ENCODE measurements at places on chromosomes 7 and 10.

DNA sequence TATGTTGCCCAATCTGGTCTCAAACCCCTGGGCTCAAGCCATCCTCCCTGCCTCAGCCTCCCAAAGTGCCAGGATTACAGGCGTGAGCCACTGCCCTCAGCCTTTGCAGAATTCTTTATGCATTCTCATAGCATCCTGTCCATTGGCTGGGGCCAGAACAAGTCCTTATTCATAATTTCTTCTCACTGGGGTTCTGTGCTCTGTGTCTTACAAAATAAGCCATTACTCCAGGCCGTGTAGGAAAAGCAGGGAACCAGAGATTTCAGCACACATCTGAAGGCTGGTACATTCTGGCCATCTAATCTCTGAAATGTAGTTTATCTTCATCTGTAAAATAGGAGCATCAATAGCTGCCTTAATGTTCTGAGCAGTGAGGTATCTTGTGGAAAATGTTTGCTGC is 10.3 kb upstream of the OCM start:
- DNase-seq: no peak

DNA sequence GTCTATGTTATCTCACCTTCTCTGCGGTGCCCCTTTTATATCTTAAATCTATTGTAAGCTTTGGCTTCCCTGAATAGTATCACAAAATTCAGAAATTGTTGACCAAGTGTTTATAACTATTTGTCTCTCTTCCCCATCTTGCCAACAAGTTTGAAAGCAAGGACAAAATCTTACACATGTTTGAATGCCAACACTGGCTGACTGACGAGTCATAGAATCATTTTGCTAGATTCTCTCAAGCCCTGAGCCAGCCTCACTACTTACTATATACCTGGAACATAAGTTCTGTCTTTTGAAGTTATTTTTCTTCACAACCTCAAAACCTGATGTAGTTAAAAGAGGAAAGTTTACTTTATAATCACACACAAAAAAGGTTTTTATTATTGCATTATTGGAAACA is 700.7 kb downstream of the PHTF2 start:
- no peak for DNase-seq

GRCh38 chr10:77944519-77944918 is 18.0 kb upstream of the DLG5 start:
- DNase-seq: no peak

DNA sequence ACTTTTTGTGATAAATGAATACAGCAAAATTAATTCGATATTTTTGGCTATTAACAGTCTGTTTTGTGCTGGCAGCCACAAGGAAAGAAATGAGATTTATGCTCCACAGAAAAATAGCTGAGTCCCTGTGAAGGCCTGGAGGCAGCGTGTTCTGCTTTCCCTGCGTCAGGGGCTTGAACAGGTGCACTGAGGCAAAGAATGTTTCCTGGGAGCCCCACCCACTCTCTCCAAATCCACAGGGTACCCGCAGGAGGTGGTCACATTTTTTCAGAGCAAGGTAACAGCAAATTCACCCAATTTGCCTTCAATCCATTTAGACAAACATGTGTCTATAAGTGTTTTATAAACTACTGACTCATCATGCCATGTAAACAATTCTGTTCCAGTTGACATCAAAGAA is 308.1 kb downstream of the TCERG1L start:
- peak; percentile 20 for DNase-seq

DNA sequence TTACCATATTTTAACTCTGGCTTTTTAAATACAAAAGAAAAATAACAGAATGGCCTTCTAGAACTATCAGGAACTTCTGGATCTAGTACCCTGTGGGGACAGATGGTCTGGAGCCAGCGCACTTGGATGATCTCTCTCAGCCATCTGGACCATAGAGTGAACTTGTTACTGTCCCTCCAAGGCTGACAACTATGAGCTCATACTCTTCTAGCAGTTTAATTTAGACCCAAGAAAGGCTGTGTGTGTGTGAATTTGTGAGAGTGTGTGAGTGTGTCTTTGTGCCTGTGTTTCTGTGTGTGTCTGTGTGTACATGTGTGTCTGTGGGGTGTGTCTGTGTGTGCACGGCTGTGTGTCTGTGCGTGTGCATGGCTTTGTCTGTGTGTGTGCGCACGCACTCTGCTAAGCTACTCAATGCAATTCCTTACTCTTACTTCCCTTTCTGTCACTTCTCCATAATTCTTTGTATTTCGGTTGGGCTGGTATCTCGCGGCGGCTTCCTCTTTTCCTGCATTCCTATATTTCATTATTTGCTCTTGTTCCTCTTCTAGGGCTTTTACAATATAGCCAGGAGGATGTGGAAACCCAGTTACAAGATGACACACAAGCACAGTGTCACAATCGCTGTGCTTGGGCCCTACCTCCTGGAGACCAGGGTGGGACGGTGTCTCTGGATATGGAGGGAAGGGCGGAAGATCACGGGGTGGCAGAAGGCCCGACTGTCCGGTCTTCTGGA is 51.9 kb downstream of the IKZF1 start:
- no peak for DNase-seq

DNA sequence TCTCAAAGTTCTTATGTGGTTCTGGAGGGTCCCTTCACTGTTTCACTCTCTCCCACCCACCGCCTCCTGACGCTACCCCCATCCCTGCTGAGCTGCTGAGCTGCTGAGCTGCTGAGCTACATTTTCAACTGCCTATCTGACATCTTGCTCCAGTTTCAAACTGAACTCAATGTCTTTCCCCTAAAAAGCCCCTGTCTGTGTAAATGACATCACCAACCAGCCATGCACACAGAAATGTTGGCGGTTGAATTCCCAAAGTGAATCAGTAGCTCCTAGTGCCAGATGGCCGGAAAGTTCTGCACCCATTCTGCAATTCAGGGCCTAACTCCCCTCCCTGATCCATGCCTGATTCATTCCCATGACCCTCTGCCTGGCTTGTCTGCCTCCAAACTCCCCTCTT is 71.2 kb downstream of the WNT2 start:
- no peak for DNase-seq

GRCh38 chr7:120856198-120856597 is 1.7 kb downstream of the TSPAN12 start:
- no peak for DNase-seq

- no peak for DNase-seq
These were observed 1.6 kb upstream of the ADARB2 start for GRCh38 chr10:1738950-1739349.

DNA sequence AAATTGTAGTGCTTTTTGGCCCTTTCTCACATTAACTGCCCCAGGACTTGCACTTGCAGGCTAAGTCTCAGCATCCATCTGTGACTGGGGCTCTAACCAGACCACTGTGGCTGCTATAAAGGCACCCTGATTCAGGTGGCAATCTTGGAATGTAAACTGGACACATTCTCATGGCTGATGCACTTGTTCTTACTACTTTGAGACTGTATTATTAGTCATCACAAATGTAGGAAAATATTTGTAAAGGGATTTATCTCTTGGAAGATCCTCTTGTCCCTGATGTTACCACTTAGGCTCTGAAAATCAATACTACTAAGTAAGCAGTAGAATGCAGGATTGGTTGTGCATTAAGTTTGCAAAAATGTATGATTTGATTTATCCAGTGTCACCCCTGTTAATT is 25.0 kb downstream of the PDE1C start:
- DNase-seq: no peak

- peak; percentile 34 for DNase-seq
These were observed 135.8 kb downstream of the ARID5B start for GRCh38 chr10:62037166-62037831.

GRCh38 chr10:86545101-86545500 is 23.5 kb upstream of the WAPL start:
- DNase-seq: peak; percentile 37

- DNase-seq: no peak
These were observed 37.2 kb downstream of the PDE1C start for GRCh38 chr7:32033006-32033405.

GRCh38 chr7:81260152-81260551 is 341.3 kb upstream of the SEMA3C start:
- no peak for DNase-seq

DNA sequence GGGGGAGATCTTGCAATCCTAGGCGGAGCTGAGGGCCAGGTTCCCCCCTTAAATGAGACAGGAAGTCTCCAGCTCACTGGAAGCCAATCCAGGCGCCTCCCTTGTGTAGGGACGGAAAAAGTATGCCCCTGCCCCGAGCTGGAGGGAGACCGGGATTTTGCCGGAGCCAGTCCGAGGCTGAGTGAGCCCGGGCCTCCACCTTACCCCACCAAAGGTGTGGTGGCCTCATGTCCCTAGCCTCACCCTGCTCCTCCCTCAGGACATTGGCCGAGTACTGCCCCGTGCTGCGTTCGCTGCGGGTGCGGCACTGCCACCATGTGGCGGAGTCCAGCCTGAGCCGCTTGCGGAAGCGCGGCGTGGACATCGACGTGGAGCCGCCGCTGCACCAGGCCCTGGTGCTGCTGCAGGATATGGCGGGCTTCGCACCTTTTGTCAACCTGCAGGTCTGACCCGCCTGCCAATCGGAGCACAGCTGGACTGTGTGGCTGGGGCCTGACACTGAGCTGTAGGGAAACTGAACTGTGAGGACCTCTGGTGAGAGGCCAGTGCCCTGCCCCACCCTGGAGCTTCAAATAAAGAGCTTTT is 2.0 kb downstream of the FBXL15 start:
- DNase-seq: no peak

GRCh38 chr7:16874066-16874465 is 7.7 kb downstream of the AGR3 start:
- DNase-seq: no peak

GRCh38 chr7:32062150-32062549 is 8.1 kb downstream of the PDE1C start:
- DNase-seq: no peak

GRCh38 chr7:19747740-19748339 is 25.6 kb downstream of the TMEM196 start:
- peak; percentile 58 for DNase-seq

DNA sequence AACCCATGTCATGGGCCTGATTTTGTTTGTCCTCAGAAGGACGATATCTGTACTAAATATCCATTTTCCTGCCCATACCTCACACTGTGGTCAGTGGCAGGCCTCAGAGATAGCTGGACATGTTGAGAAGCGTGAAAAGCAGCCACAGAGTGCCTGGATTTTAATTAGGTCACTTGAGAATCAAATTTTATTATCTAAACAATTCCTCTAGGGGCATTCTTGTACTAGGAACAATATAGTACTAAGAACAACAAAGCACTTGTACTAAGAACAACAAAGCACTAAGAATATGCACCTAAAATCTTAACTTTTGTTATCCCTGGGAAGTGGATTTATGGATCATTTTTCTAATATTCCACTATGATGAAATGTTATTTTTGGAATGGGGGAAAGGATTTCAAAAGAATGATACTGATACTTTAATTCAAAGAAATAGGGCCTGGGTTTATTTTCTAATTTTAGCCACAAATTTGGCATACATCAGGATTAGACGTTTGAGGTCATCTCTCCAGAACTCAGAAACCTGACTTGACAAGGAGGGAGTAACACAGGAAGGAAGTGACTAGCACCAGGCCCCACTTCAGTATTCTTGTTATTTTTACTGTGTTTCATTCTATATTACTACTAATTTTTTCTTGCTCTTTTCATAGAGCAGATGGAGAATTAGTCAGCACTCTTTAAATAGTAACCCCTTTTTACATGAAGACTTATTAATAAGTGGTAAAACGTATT is 112.2 kb downstream of the EXOC4 start:
- DNase-seq: no peak

GRCh38 chr10:71463111-71463510 is 66.4 kb downstream of the CDH23 start:
- no peak for DNase-seq

GRCh38 chr7:42144604-42145003 is 92.4 kb downstream of the GLI3 start:
- DNase-seq: no peak

DNA sequence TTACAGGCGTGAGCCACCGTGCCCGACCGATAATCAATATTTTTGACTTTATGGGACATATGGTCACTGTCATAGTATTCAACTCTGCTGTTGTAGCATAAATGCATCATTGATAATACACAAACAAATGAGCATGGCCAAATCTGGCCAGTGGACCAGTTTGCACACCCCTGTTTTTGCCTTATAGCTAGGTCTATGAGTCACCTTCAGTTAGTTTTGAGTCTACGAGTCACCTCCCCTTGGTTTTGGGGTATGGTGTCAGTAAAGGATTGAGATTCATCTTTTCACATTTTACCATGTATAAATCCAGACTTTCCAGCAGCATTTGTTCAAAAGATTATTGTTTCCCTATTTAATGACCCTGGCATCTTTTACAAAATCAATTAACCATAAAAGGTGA is 362.5 kb upstream of the NRP1 start:
- no peak for DNase-seq

DNA sequence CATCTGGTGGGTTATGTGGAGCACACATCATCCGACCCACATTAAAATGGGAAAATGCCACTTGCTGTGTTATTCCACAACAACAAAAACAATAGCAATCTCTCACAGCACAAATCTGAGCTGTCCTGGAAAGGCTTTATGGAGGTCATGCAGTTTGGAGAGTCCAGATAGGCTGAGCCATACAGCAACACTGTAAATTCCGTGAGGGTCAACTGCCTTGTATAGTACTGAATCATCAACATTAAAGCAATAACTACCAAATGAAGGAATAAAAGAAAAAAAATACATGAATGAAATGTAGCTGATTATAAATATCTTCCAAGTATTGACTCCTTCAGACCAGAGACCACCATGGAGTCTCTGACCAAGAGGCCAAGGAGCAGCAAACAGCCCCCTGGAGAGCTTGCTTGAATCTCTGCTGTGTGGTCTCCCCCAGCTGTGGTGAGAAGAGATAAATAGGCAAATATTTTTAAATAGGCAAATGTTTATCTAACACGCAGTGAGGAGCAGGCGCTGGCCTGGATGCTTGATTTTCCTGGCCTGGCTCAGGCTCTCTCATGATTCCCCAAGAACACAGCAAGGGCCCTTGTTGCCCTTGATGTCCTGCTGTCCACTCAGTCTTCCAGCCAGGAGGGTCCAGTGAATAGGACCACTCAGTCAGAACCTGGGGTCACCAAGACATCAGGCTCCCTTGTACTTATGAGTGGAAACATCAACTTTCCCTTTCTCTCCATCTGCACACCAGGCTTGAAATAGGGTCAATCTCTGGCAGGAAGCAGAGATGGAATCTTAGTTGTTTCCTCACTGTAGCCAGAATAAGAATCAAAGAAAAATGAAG is 1021.3 kb downstream of the XPNPEP1 start:
- no peak for DNase-seq

- DNase-seq: no peak
These were observed 503.8 kb downstream of the GRID1 start for GRCh38 chr10:85862771-85863170.

DNA sequence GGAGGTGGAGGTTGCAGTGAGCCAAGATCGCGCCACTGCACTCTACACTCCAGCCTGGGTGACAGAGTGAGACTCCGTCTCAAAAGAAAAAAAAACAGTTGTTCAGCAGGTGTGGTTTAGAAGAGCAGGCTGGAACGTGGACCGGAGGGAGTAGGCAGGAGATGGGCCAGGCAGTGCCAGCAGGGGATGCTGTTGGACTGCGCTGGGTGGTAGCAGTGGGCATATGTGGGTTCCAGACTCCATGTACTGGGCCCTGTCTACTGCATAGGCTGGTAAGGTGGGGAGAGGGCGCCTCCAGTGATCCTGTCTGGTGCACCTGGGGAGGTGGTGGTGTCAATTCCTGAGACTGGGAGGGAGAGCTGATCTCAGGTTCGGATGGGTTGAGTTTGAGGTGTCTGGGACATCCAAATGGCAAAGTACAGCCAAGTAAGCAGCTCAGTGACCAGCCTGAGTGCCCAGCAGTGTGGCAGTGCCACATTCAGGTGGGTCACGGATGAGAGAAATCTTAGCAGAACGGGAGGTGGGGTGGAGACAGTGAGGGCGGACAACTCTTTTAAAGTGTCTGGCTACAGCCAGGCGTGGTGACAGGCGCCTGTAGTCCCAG is 25.9 kb downstream of the SFXN4 start:
- DNase-seq: no peak

Measured in NCI-H774 (cell line).